ENCODE measurements at places on chromosomes 1 and 21.

- no peak for DNase-seq
Observed at GRCh38 chr1:205595861-205596260, 36.0 kb downstream of the ELK4 start.

DNA sequence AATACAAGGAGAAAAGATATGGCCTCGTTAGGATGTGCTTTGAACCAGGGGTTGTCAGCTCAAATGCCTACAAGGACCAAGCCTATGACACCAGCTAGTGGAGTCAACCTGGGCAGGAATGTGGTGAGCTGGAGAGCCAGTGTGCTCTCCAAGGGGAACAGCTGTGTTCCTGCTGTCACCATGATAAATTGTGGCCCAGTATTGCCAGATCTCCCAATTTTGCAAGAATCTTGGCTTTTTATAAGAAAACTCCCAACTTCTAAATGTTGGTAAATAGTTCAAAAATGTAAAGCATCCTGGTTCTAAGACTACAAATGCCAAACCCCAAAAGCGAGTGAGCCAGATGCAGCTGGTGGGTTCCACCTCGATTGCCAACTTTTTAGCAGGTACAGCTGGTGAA is 391.1 kb downstream of the PLPP3 start:
- DNase-seq: no peak

DNA sequence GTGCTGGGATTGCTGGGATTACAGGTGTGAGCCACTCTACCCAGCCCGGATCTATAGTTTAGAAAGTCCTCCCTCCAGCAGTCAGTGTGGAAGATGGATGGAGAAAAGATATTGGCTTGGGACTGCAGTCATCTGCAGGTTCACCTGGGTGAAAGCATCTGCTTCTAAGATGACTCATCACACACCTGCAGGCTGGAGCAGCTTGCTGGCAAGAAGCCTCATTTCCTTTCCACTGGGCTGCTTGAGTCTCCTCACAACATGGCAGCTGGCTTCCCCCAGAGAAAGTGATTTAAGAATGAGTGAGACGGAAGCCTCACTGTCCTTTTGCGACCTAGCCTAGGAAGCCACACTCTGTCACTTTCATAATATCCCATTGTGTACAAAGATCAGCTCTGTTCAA is 50.0 kb downstream of the FOXO6 start:
- no peak for DNase-seq

- DNase-seq: peak; percentile 85
Observed at GRCh38 chr1:234772345-234773147, 162.6 kb upstream of the IRF2BP2 start.

DNA sequence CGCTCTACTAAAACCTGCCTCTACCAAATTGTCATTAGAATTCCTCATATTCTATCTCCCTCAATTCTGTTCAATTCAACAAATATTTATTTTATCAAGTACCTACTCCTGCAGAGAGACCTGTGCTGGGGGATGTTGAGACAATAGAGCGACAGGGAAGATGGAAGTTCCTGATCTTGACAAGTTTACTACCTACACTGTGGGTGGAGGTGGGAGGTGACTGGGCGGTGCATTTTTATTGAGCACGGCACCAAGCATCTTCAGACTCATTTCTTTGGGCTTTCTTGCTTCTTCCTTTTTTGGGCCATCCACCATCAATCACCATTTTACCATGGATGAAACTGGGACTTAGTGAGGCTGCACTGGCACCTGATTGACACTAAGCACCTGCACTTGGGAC is 61.3 kb downstream of the KIRREL1 start:
- DNase-seq: no peak

GRCh38 chr1:28512058-28512611 is 6.3 kb downstream of the RCC1 start:
- DNase-seq: peak; percentile 26

- DNase-seq: no peak
Observed at GRCh38 chr1:178101266-178101630, 7.3 kb downstream of the RASAL2 start.

DNA sequence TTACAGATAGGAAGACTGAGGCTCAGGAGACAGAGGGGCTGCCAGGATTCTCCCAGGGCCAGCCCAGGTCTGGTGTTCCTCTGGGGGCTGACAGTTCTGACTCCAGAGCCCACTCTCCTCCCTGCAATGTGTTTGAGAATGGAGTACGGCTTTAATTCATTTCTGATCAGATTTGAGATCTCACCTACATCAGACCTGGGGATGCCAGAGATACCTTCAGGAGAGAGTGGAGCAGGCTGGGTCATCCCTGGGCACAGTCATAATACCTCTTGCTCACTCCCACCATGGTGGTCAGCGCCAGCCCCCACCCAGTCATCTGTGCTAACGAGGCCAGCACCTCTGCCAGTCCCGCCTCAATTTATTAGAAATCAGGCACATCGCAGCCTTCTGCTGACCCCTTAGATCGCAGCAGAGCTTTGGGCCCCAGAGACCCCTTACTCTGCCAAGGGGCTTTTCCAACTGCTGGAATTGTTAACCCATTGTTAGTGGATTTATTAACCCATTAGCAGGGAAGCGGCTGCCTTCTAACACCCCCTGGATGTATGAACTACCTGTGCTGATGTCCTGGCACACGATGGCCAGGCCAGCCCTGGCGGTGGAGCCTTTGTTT is 352.1 kb downstream of the MATN1 start:
- no peak for DNase-seq

GRCh38 chr1:110785612-110786011 is 87.3 kb upstream of the CD53 start:
- DNase-seq: no peak

DNA sequence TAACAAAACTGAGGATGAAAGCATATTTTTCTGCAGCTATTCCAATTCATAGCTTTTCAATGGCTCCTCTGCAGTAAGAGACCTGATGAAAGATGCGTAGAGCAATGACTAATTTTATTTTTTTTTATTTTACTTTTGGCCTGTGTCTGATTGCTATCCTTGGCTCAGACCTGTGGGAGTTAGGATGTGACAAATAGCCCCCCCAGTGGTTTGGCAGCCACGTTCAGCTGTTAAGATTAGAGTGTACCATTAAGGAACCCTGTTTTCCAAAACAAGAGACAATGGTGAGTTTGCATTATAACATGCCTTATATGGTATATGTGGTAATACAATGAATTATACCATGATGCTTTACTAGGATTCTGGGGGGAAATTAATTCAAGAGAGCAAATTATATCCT is 264.7 kb downstream of the CACNA1E start:
- no peak for DNase-seq

DNA sequence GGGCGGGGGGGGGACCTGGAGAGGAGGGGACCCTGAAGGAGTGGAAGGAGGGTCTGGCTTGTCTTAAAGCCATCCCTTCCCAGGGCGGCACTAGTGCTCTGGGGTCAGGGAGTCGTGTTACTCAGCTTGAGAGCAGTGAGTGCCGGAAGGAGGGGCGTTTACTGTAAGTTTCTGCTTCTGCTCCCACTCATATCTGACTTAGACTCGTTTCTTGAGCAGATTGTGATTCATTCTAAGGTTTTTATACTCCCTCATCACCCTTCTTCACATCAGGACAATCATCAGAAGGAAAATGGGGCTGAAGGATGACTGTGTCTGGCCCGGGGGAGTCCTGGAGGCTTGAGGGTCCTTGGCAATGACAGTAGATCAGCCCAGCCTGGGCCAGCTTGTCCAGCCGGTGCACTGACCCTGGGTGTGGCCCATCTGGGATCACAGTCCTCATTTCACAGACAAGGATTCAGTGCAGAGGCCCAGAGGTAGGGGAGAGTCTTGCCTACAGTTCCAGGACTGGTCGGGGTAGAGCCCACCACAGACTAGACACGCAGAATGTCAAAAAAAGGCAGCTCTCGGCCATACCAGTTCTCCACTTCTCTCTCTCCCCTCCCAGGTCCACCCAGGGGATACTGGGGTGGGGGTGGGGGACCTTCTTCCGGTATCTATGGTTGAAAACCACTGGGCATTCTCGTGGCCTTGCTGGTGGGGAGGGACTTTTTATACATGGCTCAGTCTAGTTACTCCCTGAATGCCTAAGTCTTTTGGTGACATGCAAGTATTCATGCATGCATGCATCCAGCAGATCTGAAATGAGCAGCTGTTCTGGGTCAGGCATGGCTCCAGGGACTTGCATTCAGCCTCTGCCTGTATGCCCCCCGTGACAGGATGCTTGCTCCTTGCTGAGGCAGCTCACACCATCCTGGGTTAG is 5.1 kb downstream of the TNFRSF8 start:
- no peak for DNase-seq

GRCh38 chr1:75100481-75101092 is 33.6 kb upstream of the LHX8 start:
- DNase-seq: no peak

DNA sequence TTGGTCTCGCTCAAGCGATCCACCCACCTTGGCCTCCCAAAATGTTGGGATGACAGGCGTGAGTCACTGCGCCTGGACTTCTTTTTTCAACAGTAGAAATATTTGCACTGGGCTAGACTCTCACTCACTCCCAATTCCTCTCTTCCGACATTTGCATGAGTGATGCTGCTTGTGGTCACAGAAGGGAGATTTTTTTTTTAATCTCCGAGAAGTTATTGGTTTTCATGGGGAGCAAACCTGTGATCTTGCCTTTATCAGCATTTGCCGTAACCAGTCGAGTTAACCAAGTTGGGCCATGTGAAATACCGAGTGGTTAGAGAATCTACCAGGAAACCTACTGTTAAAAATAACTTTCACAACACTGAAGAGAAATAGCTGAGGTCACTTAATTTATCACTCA is 21.1 kb downstream of the ERG start:
- DNase-seq: no peak

DNA sequence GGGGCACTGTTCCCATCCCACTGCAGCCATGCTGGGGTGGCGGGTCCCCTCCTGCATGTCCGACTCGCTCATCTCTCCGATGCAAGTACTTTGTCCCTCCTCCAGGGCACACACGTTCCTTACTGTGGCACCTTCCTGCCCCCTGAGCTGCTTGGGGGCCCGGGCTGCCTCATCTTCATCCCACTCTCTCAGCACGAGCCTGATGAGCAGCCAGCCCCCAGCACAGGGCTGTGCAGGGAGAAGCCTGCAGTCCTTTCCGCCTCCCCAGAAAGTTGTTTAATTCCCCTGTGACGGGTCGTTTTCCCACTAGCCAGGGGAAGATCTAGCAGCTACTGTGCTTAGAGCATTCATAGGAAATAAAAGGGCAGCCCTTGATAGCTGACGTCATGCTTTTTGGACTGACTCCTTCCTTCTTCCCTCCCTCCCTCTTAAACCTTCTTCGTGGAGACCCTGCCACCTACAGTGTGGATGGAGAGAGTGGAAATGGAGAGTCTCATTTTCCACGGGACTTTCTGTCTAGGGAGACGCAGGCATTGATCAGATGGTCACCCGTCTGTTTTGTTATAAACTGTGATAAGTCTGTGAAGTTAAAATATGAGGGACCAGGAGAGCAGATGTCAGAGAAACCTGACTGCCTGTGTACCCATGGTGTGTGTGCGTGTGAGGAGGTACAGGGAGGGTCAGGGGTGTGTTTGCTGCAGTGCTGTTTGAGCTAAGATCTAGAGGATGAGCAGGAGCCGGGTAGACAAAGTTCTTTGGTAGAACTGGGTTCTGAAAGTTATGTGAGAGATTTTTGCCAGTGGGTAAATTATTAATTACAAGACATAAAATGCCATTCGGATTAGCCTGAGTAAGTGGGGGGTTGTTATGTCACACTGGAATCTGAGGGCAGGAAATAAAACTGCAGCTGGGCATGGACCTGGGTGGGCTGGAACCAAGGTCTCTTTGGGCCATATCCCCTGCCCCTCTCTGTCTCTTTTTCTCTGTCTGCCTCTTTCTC is 34.3 kb downstream of the GPR137B start:
- no peak for DNase-seq

DNA sequence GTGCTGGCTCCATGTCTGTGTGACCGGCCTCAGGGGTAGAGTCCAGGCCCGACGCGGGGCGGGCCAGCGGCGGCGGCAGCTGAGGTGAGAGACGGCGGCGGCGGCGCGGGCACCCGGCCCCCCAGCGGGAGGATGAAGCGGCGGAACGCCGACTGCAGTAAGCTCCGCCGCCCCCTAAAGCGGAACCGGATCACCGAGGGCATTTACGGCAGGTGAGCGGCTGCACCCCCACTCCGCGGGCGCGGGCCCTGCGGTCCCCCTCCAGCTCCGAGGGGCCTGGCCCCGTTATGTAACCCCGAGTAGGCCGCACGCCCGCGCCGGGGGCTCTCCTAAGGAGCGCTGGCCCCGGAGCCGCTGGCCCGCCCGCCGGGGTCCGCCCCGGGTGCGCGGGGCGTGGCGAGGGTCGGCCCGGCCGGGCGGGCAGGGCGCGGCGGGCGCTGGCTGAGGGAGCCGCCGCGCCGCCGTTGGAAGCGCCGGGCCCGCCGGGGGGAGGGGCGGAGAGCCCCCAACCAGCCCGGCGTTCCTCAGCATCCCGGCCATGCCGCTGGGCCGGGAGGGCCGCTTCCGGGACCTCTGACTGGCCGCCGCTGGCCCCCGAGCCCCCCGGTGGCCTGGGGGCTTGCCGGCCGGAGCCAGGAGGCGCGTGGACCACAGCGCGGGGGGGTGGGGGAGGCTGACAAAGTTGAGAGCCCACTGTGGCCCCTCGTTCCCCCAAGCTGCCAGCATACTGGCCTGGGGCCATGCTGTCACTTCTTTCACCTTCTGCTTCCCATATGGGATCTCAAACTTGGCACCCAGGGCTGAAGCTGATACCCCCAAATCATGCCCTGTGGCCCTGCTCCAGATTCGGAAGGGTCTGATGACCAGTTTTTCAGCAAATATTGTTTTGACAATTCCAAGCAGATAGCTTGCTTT is 527 bp downstream of the MACO1 start:
- peak; percentile 19 for DNase-seq

- no peak for DNase-seq
Observed at GRCh38 chr1:225921734-225922709, 2.0 kb downstream of the PYCR2 start.

DNA sequence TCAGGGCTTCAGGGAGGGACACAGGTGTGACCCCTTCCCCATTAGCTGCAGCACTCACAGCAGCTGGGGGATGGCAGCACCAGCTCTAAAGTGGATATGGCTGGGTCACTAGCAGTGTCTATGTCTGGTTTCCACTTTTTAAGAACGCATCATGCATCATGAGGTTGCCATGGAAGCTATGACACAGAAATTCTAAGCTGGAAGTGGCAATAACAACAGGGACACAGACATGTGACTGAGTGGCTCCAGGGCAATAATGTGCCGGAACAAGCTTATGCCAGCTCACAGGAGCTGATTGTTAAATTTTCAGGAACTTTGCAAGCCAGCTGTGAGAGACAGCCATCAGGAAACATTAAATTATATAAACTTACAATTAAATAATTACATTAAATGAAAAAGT is 51.2 kb upstream of the NFASC start:
- DNase-seq: no peak

DNA sequence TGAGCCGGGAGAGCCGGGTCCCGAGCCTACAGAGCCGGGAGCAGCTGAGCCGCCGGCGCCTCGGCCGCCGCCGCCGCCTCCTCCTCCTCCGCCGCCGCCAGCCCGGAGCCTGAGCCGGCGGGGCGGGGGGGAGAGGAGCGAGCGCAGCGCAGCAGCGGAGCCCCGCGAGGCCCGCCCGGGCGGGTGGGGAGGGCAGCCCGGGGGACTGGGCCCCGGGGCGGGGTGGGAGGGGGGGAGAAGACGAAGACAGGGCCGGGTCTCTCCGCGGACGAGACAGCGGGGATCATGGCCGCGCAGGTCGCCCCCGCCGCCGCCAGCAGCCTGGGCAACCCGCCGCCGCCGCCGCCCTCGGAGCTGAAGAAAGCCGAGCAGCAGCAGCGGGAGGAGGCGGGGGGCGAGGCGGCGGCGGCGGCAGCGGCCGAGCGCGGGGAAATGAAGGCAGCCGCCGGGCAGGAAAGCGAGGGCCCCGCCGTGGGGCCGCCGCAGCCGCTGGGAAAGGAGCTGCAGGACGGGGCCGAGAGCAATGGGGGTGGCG is 371 bp downstream of the ARID1A start:
- no peak for DNase-seq

Measured in NCI-H524 (cell line).